ENCODE measurements at places on chromosomes 3 and 15. TPM values are rescaled to one million over a fixed set of nuclear protein-coding genes. Genes with fewer than 3 reads are reported as not detected.

Gene SLC28A2
- total RNA-seq: not detected

Gene IL5RA
- total RNA-seq: not detected

DNA sequence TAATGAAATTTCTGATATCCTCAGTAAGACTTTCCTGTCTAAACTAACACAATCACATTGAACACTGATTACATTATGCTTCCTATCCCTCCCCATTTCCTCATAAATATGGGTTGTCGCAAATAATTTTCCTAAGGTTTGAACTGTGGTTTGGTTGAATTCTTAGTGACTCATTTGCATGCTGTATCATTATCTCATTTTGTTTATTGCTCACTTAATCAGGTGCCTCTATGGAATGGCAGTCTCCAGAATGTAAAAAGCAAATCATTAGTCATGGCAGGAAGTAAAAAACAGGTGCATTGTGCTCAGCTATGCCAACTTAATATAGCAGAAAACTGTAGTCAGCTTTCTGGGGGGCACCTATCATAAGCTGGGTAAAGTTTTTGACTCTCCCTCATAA, 216.0 kb upstream of the ZBTB20 start:
- peak; percentile 41 for DNase-seq

- DNase-seq: peak; percentile 27
Observed at GRCh38 chr3:132009241-132009640, 25.6 kb downstream of the CPNE4 start.

Gene XYLB
- 1.0 TPM for total RNA-seq

GRCh38 chr3:178536211-178537079, at the start of gene KCNMB2:
Gene KCNMB2, plus strand, starts transcription at chr3:178536436.
- DNase-seq: no peak

DNA sequence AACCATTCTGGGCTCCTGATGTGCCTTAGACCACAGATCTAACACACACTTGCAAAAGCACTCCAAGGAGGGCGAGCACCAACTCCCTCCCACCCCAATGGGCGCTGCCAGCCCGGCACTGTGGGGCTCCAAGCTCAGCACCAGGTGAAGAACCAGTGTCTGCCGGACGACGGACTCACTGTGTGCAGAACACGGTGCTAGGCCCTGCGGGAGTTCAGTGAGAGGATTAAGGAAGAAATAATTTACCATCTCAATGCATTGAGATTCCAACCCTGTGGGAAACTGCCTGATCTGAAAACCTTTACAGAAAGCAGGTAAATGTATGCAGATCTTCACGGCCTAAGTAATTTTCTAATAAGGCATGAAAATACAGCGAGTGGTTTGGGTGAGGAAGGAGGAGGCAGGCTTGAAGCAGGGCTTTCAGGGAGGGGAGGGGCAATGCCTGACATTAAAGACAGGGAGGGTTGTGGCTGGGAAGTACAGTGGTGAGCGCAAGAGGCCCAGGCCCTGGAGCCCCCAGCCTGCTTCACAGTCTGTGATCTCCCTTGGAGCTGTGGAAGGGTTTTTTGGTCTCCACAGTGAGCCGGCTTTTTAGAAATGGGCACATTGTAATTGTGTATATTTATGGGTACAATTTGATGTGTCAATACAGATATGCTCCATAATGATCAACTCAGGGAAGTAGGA, 35.6 kb upstream of the CHRNB4 start:
- DNase-seq: no peak

Gene TMEM212
- total RNA-seq: not detected

DNA sequence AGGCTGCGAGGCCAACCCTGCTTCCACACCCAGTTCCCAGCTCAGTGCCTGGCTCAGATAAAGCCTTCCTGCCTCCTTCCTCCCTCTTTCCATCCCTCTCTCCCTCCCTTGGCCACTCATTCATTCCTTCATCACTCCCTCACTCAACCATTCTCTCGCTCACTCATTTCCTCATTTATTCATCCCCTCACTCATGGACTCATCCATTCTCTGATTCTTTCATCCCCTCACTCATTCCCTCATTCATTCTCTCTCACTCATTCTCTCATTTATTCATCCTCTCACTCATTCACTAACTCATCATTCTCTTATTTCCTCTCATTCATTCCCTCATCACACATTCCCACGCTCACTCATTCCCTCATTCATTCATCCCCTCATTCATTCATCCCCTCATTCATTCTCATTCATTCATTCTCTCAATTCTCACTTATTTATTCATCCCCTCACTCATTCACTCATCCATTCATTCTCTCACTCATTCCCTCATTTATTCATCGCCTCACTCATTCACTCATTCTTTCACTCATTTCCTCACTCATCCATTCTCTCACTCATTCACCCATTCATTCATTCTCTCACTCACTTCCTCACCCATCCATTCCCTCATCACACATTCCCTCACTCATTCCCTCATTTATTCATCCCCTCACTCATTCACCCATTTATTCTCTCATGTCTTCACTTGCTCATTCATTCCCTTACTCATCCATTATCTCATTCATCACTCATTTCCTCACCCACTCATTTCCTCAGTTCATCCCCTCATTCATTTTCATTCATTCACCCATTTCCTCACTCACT, 13.2 kb downstream of the ABTB1 start:
- DNase-seq: no peak

GRCh38 chr15:41581110-41581509, 22.1 kb downstream of the TYRO3 start:
- no peak for DNase-seq

Gene GOLGA8J
- 0.10 TPM for total RNA-seq

Gene ECE2
- total RNA-seq: not detected

- DNase-seq: no peak
Observed at GRCh38 chr3:49378249-49378895, 20.2 kb upstream of the GPX1 start.

GRCh38 chr3:49939858-49940666, at the start of gene RBM6:
Gene RBM6, plus strand, starts transcription at chr3:49940150. Its CDS starts 22,492 bp downstream, at chr3:49962642.
- peak; percentile 94 for DNase-seq

- DNase-seq: no peak
Observed at GRCh38 chr15:69011641-69012040, 2.9 kb upstream of the NOX5 start.

Gene CLDN18
- not detected for total RNA-seq

Measured in renal cortical epithelial cell (primary cell).